ENCODE measurements at places on chromosomes 11 and 22.

- peak; percentile 7 for DNase-seq
These were observed 35.8 kb downstream of the UVRAG start for GRCh38 chr11:75850787-75851186.

DNA sequence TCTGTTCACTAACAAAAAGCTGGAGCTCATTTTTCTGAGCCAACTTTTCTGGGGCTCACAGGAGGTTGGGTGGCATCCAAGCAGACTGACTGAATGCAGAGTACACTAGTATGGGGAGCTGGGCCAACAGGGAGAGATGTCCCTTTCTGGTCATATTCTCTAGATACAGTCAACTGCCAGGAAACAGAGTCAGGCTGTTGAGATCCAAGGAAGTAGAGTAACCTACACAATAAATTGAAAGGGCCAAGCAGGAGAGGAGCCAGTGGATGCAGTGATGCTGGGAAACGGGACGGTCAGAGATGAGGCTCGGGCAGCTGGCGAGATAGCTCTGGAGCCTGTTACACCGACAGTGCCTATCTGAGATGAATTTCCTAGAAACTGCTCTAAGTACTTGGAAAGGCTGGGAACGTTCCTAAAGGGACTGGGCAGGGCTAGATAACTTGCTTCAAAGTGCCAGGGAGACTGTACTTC lies 71.1 kb downstream of the LARGE2 start:
- DNase-seq = peak; percentile 33

DNA sequence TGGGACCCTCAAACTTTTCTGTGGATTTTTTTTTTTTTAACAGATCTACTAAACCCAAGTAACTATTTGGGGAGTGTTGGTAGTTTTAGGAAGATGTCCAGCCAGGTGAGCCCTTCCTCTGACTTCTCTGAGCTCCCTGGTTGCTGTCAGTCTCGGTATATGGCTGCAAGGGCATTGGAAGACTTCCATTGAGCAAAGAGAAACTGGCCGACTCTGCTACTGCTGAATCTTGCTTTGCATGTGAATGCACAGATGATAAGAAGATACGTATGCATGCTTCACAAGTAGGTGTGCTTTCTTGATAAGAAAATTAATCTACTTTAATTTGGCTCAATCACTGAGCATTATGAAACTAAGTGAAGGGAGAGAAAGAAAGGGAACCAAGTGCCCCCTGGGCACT lies 51.1 kb downstream of the BARX2 start:
- DNase-seq = no peak

DNA sequence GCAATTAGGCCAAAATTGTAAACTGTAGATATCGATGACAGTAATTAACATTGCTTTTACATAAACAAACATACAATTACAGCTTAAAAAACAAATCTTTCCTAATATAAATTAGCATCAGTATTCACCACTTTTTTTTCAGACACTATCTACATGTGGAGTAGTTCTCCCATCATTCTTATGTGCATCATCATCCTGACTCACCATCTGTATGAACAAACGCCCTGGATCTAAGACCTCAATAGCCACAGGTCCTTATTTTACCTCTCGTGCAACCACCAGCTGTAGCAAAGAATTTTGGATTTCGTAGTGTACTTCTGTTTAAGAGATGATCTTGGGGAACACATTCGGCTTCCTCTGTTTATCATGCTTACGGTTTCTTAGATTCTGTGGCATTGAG lies 551.9 kb upstream of the KIRREL3 start:
- DNase-seq = no peak

GRCh38 chr22:23777776-23778576 lies 5.3 kb downstream of the MMP11 start:
- no peak for DNase-seq

- DNase-seq = no peak
These were observed 14.8 kb downstream of the ALG12 start for GRCh38 chr22:49903322-49904039.

DNA sequence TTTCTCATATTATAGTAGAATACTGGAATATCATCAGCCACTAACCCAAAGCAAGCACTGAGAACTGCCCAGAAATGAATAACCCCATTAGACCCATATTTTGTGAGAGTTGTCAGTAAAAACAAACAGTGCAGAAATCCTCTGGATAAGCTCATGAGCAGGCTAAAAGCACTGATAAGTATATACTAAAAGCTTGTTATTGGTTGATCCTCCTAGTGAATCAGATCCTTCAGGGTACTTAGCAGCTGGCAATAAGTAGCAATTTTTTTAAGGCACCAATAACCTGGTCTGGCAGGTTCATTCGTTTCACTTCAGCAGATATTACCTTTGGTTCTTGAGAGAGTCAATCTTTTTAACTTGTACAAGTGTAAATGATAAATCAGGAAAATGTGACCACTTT lies 1.2 kb downstream of the NOX4 start:
- DNase-seq = no peak

DNA sequence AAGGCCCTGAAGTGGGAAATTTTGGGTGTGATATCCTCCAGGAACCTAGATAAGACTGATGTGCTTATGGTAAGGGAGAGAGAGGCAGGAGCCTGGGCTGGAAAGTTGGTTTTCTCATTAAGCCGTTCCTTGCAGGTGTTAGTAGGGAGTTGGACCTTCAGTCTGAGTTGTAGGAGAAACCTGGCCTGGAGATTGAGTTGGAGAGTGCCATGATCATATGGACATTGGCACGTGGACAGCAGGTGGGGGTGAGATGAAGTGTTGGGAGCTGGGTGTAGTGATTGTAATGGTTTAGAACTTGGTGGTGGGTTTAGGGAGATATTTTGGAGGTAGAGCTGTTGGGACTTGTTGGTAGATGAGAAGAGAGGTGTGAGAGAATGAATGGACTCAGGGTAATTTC lies 4.9 kb downstream of the PPP6R2 start:
- DNase-seq = no peak

- peak; percentile 51 for DNase-seq
These were observed 353.4 kb downstream of the TENM4 start for GRCh38 chr11:79087238-79087960.

DNA sequence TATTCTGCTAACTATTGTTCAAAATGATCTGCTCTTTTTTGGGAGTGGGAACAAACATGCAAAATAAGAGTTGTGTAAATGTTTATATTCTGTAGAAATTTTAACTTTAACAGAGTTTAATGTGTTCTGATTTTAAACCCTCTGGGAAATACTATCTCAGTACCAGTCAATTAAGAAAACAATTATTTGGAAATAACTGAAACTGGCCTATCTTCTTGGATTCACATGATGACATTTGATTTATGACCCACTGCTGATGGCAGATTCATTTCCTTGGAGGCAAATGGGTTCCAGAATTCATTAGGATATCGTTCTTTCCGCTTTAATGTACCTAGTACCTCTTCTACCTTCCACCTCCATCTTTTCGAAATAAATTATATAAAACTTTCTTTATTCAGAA lies 5.5 kb downstream of the SIK2 start:
- no peak for DNase-seq

- DNase-seq = no peak
These were observed 108.7 kb downstream of the CTTN start for GRCh38 chr11:70506986-70507385.

DNA sequence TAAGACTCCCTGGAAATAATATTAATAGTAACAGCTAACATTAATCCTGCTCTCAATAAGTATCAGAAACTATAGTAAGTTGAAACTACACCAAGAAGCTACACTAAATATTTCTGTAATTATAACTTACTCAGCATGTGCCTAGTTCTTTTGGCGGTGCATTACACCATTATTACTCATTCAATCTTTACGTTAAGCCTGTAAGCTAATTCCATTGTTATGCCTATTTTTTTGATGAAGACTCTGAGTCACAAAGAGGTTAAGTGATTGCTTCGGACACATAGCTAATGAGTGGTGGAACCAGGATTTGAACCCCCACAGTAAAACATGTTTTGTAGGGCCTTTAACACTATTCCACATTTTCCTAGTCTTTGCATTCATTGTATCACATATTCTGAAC lies 111.6 kb downstream of the RASSF10 start:
- no peak for DNase-seq

DNA sequence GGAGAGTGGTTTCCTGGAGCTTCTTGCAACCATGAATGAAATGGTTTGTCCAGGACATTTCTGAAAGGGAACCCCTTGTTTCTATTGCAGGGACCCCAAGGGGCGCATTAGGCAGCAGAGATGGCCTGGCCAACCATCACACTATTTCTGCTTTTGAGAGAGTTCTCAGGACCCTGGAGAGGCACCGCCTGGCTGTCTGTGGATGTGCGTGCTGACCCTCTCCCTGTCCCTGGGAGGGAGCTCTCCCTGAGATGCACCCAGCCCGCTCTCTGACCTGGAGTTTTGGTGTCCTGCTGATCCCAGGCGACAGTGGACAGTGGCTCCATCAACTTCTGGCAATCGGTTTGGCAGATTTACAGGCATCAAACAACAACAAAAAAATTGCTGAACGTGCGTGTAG lies 80.3 kb upstream of the SLC22A12 start:
- no peak for DNase-seq

GRCh38 chr11:27489092-27489491 lies 16.5 kb upstream of the LGR4 start:
- DNase-seq = no peak

DNA sequence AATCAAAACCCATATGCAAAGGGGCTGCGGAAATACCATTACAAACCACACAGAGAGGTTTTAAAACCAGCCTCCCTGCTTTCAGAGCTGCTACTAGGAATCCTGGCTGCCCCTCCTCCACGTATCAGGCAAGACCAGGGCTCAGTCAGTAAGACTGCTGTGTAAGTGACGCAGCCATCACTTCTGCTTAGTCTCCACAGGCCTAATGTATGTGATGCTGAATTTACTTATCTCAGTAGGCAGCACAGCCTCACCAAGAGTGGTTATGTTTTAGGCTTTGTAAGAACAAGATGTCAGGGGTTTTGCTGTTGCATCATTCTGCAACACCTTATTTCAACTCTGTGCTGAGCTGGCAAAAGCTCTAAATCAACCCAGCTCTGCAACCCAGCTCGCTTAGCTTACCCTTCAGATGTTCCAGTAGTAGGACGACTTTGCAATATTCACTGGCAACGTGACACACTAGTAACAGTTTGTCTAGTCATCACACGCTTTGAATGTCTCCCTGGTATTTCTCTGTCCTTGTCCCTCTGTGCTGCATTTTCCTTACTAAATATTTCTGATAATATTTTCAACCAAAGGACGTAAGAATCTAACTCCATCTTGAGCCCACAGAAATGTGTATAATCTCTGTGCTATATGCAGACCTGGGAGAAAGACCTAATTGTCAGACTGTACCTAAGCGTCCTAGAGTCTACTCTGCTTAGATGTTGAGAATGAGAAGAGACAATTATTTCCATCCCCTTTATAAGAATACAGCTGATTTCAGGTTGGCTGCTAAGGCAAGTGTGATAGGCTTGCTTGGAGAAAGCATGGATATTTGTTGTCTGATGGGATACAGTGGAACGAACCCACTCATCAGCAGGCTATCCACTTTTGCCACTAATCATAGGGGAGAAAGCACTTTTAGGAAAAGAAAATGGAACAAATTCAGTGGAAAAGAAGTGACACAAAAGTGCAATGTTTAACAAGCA lies 72.2 kb downstream of the LARGE2 start:
- DNase-seq = peak; percentile 40

DNA sequence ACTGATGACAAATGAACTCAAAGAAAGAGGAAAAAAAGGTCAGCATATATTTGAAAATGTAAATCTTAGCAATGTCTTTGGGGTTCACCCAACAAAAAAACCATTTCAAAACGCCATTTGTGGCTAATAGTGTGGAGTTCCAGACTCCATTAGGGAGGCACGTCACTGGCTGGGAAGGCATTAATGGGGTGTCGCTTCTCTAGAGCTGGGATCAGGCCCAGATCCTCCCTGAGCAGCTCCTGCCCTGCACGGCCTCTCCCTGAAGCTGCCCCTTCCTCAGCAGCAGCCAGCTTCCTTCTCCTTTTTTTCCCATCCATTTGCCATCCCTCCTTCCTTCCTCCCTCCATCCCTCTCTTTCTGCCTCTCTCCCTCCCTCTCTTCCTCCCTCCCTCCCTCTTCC lies 98.8 kb upstream of the LMO1 start:
- no peak for DNase-seq

DNA sequence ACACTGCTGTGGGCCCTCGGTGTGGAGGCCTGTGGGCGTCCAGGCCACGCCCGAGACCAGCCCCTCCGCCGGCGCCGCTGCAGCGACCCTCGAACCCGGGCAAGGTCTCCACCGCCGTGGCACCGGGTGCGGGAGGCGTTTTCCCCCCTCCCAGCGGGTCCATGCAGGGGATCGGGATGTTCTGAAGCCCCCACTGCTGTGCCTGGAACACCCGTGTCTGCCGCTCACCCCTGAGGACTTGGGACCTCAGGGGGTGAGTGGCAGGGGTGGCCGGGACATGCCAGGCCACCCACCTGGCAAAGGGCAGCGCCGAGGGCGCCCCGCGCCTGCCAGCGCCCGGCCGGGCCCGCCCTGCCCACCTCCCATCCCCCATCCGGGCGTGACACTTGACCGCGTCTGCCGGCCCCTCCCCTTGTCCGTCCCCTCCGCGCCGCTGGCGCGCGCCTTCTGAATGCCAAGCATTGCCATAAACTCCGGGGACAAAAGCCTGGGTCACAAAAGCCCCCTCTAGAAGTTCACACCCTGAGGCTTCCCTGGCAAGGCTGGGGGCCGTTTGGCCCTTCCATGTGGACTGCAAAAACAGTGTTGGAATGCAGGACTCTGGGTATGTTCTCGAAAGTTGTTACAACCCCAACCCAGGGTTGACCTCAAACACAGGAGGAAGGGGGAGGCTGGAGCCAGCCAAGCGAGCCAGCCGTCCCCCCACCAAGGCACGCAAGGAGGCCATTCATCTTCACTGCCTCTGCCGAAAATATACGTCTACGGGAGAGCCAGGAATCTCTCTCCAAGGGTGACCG lies 819 bp upstream of the KCNQ1OT1 start:
- DNase-seq = peak; percentile 79

GRCh38 chr11:4480577-4481239 lies 1.7 kb upstream of the OR52K1 start:
- peak; percentile 36 for DNase-seq

DNA sequence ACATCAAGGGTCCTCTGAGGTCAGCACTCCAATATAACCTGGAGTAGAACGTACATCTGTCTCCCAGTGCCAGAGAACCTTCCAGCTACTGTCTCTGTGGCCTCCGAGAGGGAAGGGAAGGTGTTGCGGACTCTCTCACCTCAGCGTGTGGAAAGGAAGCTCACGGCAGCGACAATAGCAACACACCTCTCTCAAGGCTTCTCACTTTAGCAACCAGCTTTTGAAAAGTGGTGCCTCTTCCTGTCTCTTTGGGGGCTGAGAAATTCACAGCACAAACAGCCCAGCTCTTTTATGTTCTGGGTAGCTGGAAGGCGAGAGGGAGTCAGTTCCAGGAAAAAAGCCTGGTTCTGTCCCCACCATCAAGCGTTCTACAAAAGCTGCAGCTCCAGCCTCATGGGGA lies 156.9 kb upstream of the TBCEL start:
- no peak for DNase-seq

DNA sequence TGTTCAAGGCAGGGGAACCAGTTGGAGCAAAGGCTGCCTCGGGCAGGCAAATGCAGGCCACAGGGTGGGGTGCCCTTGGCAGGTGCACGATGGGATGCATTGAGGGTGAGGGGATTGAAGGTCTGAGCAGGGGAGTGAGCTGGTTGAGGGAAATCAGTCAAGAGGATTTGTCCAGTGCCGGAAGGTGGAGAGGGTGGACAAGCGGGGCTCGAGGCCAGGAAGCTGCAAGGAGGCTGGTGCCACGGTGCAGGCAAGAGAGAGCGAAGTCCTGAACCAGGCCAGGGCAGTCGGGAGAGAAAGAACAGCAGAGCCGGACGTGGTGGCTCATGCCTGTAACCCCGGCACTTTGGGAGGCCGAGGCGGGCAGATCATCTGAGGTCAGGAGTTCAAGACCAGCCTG lies 10.4 kb upstream of the MS4A10 start:
- no peak for DNase-seq
